Body of pancreas (tissue), 4 donors: ENCODE measurements at places on chromosomes 4 and X. TPM values are rescaled to one million over a fixed set of nuclear protein-coding genes. Genes with fewer than 3 reads are reported as not detected.

- peaks cover 10% of the 10 kb centered on the region for H3K4me1 ChIP-seq
- no peak overlapping the region for H3K27ac ChIP-seq
- no peaks in the 10 kb centered on the region for H3K27me3 ChIP-seq
- no peaks in the 10 kb centered on the region for H3K36me3 ChIP-seq
These were observed 45.4 kb downstream of the TIGD4 start for GRCh38 chr4:152734015-152734698.

DNA sequence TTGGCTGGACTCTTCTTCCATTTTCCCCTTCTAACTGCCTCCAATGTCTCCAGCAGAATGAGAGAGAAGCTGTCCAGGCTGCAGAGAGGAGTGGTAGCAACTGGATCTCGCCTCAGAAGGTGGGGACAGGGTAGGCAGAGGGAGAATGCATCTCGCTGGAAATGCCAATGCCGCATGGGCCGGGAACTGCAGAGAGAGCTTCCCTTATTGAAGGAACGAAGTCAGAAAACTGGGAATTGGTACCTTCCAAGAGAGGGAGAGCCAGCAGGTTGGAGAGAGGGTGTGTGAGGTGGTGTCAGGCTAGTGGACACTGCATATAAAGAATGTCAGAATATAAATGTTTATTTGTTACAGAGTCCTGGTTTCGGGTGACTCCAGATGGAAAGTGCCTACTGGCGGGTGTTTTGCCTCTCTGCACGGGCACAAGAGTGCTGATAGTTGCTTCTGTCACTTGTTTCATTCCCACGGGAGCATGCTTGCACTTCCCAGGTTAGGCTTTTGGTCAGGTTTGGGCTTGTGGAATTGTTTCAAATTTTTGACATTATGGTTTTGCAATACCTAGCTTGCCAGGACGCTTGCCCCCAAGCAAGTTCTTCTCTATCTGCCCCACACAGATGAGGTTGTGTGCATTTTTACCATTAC is 156.8 kb upstream of the STS start:
- no peaks in the 10 kb centered on the region for H3K36me3 ChIP-seq
- no peak overlapping the region for H3K4me3 ChIP-seq
- H3K27me3 ChIP-seq: no peaks in the 10 kb centered on the region
- H3K4me1 ChIP-seq: peaks cover 46% of the 10 kb centered on the region

DNA sequence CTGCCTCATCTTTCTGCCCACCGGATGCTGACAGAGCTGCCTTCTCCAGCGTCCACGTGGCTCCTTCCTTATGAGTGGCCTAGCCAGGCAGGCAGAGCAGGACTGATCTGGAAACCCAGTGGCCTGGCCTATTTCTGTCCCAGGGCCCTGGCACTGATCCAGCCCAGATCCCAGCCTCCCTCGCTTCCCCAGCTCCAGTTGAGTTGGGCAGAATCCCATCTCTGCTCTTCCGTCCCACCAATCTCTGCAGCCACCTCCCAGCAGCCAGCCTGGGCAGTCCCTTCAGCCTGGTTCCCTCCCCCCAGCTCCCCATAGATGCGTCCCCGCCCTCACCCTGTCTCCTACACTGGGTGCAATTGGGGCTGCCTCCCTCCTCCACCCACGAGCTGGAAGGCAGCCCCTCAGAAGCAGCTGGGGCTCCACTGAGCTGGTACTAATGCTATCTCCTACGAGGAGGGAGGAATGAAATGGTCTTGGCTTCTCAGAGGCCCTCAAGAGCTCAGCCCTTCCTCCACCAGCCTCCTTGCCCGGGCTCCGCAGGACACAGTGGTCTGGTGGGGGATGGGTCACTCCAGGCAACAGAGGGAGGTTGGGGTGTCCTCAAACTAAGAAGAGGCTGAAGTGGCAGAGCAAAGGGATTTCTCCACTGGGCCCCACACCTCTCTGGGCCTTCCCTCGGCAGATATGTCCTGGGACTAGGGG is 94.2 kb downstream of the PJA1 start:
- no peak overlapping the region for H3K27ac ChIP-seq
- H3K36me3 ChIP-seq: no peaks in the 10 kb centered on the region
- H3K4me3 ChIP-seq: no peak overlapping the region

GRCh38 chr4:97185233-97185632 is 958.0 kb downstream of the STPG2 start:
- no peak for DNase-seq
- H3K36me3 ChIP-seq: no peaks in the 10 kb centered on the region
- H3K4me3 ChIP-seq: no peak overlapping the region
- H3K27ac ChIP-seq: no peak overlapping the region
- no peaks in the 10 kb centered on the region for H3K27me3 ChIP-seq

- no peak overlapping the region for H3K4me3 ChIP-seq
- H3K27me3 ChIP-seq: no peaks in the 10 kb centered on the region
- DNase-seq: no peak
- H3K4me1 ChIP-seq: no peaks in the 10 kb centered on the region
- no peak overlapping the region for H3K27ac ChIP-seq
These were observed 377.5 kb downstream of the KCNIP4 start for GRCh38 chr4:21571100-21571499.

- no peaks in the 10 kb centered on the region for H3K27me3 ChIP-seq
- no peak for DNase-seq
- H3K36me3 ChIP-seq: no peaks in the 10 kb centered on the region
These were observed 55.5 kb downstream of the SPANXN4 start for GRCh38 chrX:143081231-143081630.

DNA sequence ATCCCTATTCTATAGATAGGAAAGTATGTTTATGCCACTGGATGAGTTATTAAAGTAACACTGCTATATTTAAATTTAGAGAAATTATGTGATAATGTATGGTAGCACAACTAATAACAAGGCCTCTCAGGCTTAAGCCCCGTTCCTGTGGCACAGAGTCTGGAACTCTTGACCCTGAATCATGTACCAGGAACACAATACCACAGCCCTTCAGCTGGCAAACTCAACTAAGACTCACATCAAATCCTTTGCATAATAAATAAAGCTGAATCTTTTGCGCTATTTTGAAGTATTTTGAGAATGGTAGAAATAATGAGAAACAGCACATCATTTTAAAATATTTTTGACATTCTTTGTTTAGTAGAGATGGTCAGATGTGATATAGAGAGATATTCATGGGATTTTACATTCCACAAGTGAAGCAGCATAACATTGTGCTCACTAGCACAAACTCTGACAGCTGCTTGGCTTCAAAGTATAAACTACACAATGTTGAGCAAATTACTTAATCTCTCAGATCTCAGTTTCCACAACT is 478.4 kb upstream of the FAM241A start:
- H3K27me3 ChIP-seq: no peaks in the 10 kb centered on the region
- no peak overlapping the region for H3K27ac ChIP-seq
- no peaks in the 10 kb centered on the region for H3K4me1 ChIP-seq
- no peak for DNase-seq
- H3K4me3 ChIP-seq: no peak overlapping the region

The RPA4 gene
- 0.99 TPM for total RNA-seq

The SLC26A1 gene
- total RNA-seq: 1.6 TPM

The PPP2R2C gene
- total RNA-seq: 0.66 TPM
